NCI-H187 treated with DMSO at 0.1 percent for 48 hours (cell line): ENCODE measurements at places on chromosomes 7 and 10.

GRCh38 chr7:56538541-56539429, 422.6 kb upstream of the NUPR2 start:
- DNase-seq = no peak

DNA sequence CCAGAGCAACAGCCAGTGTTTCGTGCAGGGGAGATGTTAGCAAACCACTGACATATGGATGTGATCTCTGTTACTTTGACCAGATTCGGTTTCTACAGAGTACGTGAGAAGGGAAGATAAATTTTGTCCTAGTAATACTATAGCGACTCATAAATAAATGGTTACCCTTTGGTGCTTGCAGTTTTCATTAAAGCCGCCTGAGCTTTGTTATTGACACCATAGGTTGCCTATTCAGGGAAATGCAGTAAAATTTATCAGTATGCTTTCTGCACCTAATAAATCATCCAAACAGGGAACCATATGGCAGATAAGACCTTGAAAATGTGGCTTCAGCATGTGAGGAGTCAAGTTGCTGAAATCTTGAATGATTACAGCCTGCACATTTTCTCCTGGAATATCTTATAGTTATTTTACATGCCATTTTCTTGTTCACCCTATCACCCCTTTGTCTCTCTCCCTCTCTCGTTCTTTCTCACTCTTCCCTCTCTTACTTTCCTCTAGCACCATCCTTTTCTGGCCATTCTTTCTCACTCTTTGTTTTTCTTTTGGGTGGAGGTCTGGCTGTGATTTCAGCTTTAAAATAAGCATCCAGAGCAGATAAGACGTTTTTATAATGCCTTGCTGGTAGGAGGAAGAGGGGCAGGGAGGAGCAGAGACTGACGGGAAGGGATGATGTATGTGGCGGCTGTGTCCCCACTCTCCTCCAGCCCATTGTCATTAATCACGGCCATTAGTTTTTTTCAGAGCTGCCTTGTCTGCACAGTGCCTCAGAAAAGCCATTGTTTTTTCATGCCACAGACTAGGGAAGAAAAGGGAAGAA, 182.5 kb downstream of the LRMDA start:
- DNase-seq = no peak

GRCh38 chr7:7165372-7165771, 17.0 kb upstream of the C1GALT1 start:
- DNase-seq = no peak

DNA sequence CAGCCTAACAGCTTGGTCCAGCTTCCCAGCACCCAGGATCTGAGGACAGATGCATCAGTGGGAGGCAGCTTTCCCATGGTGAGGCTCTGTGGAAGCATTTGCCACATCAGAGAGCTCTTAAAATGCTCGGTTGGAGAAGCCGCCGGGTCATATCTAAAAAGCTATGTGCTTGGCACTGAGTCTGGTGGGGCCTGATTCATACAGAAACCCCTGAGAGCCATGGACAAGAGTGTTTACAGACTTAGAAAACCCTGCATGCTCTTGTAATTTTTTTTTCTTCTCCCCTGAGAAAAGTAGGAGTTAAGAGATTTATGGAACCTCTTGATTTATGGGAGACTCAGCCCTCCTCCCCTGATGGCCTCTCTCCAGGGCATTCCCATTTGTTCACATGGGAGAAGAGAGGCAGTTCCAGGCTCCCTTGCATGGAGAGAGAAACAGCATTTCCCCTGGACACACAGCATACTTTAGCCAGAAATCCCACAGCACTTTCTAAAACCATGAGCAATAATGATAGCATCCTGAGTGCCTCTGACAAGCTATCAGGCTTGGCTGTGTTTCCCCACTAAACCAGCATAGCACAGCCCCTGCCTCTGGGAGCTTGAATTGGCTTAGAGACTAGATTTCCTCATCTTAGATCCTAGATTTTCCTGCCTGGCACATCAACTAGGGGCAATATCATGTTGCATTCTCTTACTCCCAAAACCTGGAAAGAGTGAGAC, 322.1 kb upstream of the AUTS2 start:
- DNase-seq = peak; percentile 20

DNA sequence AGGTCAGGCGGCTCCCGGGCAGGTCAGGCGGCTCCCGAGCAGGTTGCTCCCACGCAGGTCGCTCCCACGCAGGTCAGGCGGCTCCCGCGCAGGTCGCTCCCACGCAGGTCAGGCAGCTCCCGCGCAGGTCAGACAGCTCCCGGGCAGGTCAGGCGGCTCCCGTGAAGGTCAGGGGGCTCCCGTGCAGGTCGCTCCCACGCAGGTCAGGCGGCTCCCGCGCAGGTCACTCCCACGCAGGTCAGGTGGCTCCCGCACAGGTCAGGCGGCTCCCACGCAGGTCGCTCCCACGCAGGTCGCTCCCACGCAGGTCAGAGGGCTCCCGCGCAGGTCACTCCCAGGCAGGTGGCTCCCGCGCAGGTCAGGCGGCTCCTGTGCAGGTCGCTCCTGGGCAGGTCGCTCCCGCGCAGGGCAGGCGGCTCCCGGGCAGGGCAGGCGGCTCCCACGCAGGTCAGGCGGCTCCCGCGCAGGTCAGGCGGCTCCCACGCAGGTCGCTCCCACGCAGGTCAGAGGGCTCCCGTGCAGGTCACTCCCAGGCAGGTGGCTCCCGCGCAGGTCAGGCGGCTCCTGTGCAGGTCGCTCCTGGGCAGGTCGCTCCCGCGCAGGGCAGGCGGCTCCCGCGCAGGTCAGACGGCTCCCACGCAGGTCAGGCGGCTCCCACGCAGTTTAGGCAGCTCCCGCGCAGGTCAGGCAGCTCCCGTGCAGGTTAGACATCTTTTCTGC, 30.7 kb downstream of the PTPRN2 start:
- DNase-seq = no peak

DNA sequence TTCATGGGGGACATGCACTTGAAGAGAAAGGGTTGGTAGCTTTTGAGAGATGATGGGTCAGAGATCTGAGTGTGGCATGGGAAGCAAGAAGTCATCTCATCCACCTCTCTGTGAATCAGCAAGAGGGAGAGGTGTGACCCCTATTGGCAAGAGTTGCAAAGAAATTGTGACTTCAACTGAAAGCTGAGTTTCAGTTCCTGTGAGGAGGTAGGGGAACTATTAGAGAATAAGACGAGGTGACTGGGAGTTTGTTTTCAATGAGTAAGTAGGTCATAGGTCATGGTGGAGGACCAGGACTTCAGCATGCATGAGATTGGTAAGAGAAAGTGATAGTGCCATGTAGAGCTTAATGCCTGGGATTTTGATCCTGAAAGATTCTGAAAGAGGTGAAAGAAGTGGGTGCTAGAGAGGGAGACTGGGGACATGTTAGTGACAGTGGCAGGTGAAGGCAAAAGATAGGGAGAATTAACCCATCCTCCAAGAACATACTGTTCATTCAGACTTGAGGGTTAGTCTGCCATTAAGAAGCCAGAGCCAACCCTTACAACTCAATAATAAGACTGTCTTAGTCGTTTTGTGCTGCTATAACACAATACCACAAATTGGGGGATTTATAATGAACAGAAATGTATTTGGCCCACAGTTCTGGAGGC, 75.5 kb upstream of the CAPZA2 start:
- no peak for DNase-seq

- no peak for DNase-seq
These were observed 167.1 kb upstream of the FAM3C start for GRCh38 chr7:121563177-121563576.

DNA sequence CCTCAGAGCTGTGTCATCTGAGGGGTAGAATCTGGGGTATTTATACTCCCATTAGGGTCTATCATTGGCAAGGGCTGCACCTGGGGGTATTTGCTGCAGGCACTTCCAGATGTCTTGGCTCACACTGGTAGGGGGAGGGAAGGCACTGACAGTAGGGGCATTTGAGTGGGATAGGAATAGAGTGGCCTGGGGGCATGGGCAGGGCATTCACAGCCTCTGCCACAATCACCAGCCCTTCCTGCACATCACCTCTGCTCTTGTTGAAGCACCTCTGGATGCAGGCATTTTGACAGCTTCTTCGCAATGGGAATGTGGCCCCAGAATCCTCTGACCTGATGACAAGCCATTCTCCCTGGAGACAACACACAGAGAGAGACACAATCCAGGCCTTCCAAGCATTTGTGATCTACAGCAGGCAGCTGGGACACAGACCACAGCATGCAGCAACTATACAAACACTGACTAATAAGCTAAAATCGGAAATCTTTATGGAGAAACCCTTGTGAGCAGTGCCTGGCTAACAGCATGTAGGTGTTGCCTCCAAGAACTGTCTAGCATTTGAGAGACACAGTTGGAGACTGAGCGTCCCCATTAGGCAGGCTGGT, 178.5 kb downstream of the KCNMA1 start:
- DNase-seq = no peak

DNA sequence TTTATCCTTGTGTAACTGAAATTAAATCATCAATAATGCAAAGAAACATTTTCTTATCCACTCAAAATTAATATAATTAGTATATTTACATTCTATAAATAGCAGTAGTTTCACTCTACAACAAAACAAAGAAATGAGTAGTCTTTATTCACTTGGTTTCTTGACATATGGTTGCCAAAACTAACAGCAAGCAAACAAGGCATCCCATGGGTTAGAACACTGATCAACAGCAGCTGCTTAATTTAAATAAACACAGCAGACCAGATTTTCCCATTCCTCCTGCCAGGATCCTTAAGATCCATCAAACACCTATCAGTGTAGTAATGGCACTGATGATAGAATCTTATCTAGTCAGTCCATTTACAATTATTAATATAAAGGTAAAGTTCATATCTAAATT, 22.1 kb downstream of the NCAPG2 start:
- DNase-seq = no peak

DNA sequence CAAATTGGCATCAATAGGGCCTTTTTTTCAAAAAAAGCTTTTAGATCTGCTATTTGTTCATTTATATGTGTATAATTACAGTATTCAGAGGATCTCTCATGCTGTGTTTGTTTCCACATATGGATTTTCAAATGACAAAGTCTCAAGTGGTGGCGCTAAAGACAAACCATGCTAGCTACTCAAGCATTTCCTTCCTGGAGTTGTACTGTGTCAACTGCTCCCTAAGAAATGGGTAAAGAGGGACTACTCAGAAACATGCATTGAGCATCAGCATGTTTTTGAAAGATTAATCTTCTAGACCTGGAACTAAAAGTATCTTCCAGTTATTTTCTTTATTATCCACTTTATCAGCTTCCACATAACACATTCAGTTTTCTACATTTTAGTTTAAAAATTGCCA, 12.7 kb downstream of the CNTNAP2 start:
- no peak for DNase-seq

GRCh38 chr10:116287906-116288501, 15.0 kb upstream of the GFRA1 start:
- no peak for DNase-seq

DNA sequence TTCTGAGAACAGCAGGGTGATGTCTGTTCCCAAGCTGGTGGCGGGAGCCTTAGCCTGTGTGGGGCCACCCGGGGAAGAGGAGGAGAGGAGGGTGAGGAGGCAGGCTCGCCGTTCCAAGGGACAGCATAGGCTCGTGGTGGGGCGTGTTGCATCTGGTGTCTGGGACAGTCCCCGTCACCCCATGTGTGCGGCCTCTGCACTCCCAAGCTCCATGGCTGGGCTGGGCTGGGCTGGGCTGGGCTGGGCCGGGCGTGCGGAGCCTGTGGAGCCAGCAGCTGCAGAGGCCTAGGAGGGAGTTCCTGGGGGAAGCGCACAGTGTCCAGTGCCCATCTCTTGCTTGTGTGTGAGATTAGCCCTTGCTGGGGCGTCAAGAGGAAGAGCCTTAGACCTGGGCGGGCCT, 20.9 kb upstream of the TTYH3 start:
- DNase-seq = no peak

GRCh38 chr7:113928112-113928511, 9.3 kb upstream of the PPP1R3A start:
- no peak for DNase-seq

GRCh38 chr7:138784692-138785091, 13.1 kb upstream of the TMEM213 start:
- no peak for DNase-seq

DNA sequence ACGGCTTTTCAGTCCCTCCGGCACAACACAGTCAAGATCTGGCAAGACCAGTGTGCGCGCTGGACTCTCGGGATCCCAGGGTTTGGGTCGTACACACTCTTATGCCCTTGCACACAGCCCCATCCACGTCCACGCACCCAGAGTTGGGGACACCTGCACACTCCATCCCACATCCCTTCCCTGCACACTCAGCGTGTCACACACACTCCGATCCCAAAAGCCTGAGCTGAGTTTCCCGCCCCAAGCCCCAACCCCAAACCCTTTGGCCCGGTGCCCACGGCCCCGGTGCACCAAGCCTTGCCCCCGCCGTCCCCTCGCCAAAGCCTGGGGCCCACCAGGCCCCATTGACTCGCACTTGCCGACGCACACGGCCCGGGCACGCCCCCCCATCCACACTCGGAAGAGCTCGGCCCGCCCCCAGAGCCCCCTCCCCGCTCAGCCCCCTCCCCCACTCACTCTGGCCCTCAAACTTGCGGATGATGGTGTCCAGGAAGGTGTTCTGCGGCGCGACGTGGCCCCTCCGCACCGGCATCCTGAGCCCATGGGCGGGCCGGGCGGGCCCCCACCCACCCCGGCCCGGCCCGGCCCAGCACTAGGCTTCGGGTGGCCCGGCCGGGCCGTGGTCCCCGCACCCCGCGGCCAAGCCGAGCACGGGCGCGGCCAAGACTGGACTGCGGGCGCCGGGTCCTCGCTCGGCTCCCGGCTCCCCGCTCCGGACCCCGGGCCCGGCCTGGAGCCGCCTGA, 567 bp downstream of the KCNH2 start:
- no peak for DNase-seq

GRCh38 chr10:130770018-130770630, 541.4 kb downstream of the TCERG1L start:
- no peak for DNase-seq

GRCh38 chr10:35191523-35191922, 64.9 kb downstream of the CREM start:
- no peak for DNase-seq

- DNase-seq = no peak
These were observed 28.7 kb upstream of the JAKMIP3 start for GRCh38 chr10:132036887-132037675.

DNA sequence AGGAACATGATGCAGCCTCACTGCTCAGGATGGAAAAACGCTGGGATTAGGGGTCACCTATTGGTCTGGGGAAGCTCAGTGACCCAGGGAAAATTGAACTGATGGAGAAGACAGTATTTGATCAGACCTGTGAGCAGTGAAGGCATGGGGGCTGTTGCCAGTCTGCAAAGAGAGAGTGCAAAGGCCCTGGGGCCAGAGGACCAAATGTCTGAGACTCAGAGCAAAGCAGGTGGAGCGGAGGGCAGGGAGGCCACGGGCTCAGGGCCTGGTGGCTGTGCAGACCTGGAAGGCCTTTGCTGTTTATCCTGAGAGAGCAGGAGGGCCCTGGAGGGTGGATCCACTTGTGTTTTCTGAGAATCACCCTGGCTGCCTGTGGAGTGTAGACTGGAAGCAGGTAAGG, 67.1 kb downstream of the INPP5A start:
- DNase-seq = no peak

GRCh38 chr7:118059209-118059608, 124.8 kb upstream of the LSM8 start:
- no peak for DNase-seq

DNA sequence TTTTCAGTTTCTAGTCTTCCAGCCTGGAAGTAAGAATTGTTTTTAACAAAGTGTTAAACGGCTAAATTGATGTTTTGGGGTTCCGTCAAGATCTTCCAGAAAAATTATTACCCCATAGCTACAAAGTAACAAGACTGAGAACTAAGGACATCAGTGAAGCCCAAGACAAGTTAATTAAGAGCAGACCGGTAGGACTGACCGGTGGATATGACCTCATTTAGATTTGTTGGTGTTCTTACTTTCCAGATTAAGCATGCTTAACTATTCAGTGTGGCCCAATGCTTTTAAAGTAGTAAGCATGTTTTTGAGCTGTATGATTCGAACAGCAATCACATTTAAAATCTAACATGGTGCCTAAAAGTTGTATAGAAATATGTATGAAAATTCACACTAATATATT, 73.1 kb upstream of the RPA3 start:
- DNase-seq = no peak
